Activated CD8-positive, alpha-beta memory T cell treated with anti-CD3 and anti-CD28 coated beads, Interleukin-2, amount 50 U/mL, for 4 hours (primary cell): ENCODE measurements at places on chromosomes 12 and 14.

DNA sequence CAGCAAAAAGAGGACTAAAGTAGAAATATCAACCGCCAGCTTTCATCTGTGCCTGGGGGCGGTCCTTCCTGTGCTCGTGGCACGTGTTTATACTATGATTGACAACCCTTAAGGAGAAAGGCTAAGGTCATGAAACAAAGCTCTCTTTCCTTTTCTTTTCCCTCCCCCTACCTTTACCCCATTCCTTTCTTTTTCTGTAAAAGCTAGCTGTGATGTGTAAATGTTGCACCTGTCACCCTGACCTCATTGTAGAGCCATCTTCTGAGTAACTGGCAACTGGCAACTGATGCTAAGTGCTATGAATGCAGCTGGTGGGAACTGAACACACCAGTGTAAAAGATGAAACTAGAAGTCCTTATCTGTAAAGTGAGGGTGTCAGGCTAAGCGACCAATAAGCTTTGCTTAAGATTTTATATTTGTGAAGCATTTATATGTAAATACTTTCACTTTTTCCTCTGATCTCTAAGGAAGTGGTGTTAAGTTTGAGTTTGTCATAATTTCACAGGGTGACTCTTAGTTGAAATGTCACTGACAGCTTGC lies 102.8 kb upstream of the BCAT1 start:
- peak; percentile 50 for DNase-seq

DNA sequence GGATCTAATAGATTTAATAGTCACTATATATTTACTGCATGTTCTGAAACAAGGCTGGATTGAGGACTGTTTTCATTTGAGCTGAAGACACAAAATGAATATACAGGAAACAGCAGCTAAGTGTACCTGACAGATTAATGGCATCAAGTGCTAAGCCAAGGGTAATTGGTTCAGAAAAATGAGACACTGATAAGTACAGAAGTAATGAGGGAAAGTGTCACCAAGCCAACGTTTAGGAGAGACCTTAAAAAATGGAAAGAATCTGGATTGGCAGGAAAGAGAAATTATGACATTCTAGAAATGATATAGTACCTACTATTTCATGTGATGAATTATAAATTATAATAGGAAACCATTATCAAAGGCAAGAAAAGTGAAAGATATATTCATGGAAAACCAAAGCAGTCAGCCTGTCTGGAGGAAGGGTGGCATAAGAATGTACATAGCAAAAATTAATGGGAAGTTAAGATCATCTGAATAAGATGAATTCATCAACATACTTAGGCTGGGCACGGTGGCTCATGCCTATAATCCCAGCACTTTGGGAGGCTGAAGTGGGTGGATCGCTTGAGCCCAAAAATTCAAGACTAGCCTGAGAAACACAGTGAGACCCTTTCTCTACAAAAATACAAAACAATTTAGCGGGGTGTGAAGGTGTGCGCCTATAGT lies 21.0 kb upstream of the DUSP16 start:
- DNase-seq: no peak

DNA sequence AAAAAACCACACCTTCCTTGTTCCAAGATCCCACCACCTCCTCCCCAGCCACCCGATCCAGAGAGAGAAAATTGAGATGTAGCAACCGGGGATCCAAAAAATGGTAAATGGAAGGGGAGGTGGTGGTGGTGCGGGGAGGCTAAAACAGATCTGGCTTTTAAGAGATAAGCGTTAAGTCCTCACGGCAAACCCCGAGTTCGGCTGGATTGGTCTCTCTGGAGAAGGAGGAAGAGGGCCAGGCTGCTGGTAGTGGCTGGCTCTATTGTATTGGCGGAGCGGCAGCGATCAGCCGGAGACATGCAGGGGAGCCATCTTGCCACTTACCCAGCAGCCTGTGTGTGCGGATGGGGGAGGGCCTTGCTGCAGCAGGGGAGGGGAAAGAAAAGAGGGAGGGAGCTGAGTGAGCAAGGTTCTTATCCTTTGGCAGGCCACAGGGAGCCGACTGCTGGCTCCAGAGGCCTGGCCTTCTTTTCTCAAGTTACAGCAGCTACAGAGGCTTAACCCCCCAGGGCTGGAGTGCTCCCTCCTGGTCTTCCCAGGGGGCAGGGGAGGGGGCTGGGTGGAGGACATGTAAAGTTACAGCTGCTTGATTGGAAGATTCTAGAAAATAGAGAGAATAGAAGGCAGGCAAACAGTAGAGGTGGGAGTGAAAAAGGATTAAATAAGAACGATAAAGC lies 14.1 kb upstream of the CDH24 start:
- peak; percentile 73 for DNase-seq

GRCh38 chr12:18446061-18446644 lies 184.8 kb downstream of the PIK3C2G start:
- no peak for DNase-seq

DNA sequence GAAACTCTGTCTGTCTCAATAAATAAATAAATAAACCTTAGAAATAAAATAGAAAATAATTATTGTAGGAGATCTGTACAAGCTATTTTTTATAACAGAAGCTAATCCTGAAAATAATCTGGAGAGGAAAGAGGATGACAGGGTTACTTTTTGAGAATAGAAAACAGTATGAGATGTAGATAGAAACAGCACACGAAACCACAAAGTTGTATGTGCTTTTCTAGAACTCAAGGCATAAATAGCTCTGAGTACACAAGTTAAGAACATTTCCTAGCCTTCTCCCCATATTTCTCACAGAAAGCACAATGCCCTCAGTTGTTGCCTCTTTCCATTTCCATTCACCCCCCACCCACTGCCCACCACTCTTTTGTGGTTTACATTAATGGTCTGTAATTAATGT lies 35.7 kb downstream of the SLC38A4 start:
- no peak for DNase-seq

GRCh38 chr12:58668871-58669270 lies 251.4 kb downstream of the LRIG3 start:
- no peak for DNase-seq

GRCh38 chr12:20508962-20509361 lies 140.6 kb downstream of the PDE3A start:
- no peak for DNase-seq

DNA sequence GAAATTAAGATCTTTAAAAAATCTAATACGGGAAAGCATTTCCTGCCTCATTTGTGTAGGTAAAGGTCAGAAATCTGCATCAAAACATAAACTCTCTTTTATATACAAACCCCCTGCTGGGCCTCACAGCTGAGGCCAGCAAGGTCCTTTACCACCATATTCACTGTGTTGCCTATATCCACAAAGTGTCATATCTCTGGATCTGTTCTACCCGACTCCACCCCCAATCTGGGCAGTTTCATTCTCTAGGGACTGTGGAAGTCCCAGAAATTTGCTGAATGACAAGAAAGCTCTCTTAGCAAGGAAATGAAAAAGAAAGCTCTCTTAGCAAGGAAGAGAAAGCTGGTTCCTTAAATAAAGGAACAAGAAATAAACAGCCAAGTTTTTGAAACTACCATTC lies 301.7 kb downstream of the KCNH5 start:
- DNase-seq: no peak

- DNase-seq: no peak
Observed at GRCh38 chr12:123024819-123025391, 44.4 kb downstream of the ARL6IP4 start.

DNA sequence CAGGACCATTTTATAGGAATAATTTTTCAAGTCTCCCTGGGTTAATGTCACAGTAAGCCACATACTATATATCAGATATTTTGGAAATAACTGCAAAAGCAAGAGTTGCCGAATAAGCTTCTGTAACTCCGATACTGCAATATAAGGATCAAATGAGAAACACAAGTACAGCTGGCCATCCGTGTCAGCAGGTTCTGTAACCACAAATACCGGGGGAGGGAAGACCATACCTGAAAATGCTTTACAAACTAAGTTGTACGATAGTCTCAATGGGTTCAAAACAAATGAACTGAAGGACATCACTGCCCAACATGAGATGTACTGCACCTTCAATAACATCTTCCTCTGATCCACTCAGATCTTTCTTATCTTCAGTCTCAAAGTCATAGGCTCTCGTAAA lies 1.8 kb downstream of the SYCP3 start:
- no peak for DNase-seq

DNA sequence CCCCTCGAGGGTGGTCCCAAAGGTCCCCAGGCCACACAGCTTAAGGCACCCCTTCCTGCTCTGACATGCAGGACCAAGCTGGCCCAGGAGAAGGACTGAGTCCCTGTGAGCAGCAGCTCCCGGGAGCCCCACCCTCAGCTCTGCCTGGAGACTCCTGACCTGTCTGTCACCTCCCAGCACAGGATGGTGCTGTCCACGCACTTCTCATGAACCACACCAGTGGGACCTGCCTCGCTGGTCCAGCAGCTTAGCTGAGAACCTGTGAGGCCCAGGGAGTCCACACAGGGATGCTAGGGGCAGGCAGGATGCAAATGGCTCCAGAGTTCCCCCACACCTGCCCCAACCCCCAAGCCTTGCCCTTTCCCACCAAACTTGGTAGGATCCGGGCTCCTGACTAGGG lies 27.7 kb downstream of the CCDC85C start:
- no peak for DNase-seq

- peak; percentile 29 for DNase-seq
Observed at GRCh38 chr12:121992059-121992879, 29.4 kb upstream of the BCL7A start.

DNA sequence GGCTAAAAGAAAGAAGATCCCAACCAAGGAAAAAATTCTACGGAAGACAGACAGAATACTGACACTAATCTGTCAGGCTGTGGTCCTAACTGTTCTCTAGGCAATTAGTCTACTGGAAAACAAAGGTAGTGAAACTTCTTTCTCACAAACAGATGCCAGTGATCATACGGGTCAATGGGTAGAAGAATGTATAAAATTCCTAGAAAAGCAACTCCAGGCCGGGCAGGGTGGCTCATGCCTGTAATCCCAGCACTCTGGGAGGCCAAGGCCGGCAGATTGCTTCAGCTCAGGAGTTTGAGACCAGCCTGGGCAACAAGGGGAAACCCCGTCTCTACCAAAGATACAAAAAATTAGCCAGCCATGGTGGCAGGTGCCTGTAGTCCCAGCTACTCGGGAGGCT lies 64.8 kb downstream of the HECTD4 start:
- DNase-seq: no peak

DNA sequence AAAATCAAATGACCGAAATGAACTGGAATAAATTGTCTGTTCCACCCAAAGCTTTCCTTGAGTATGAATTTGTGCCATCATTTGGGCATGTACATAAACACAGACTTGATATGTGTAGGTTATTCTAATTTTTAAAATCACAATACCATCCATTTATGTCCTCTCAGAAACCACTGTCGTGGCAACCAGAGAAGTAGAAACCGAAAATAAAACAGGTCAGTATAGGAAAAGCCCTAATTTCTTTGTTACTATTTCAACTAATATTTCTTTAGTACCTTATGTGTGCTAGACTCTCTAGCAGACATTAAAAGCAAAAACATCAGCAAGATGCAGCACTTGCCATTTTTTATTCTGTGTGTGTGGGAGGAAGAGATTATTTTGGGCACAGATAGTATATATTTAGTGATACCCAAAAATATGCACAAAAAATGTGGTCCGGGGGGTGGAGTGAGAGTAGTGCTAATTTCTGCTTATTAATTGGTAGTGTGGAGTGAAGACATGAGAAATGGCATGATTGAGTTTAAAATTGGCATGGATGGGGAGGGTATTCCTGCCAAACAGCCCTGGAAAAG lies 130.8 kb upstream of the CNTN1 start:
- no peak for DNase-seq

GRCh38 chr14:52349731-52350130 lies 35.6 kb downstream of the PTGER2 start:
- DNase-seq: no peak

- DNase-seq: no peak
Observed at GRCh38 chr12:85866986-85867776, 6.9 kb upstream of the NTS start.

DNA sequence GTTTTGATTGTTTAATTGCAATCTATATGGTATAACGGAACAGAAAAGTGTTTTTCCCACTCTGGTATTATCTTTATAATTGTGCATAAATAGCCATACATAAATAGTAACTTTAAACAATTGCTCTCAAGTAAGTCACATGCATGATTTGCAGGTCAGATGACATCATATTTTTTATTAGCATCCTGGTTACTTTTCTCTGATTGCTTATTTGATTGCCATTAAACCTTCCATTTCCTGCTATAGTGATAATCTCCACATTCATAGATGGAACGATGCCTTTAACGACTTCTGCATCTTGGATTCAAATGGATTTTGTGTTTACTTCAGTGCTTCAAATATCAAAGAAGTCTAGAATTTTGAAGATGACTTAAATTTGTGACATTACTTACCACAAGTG lies 3.5 kb upstream of the KLRK1 start:
- no peak for DNase-seq

DNA sequence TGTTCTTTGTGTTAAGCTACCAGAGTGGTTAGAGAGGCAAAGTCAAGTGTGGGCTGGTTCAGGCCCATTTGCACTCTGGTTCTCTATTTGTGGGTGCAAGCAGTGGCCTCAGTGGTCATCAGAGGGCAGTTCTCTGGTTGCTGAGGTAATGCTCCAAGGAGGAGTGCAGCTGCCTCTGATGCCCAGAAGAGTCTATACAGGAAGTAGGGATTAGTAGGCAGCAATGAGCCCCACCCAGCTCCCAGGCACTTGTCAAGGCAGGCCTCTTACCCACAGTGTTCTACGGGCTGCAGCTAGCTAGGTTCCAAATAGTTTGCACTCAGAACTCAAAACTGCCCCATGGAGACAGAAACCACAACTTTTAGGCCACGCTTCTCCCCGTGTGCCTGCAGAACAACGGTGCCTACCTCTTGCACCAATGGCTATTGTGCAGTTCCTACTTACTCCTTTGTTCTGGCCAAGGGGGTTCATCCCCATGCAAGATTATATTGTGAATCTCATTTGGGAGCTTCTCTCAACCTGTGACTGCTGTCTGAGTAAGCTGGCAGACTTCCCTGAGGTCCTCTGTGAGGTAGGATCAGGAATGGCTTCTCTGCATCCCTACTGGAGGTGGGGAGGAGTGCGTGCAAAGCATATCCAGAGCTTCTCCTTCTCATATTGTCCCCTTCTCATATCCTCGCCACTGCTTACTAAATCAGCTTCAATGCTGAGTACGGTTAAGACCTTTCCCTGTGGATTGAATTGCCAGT lies 410.3 kb upstream of the LMO3 start:
- no peak for DNase-seq

GRCh38 chr12:118212606-118213005 lies 76.7 kb downstream of the PEBP1 start:
- no peak for DNase-seq

DNA sequence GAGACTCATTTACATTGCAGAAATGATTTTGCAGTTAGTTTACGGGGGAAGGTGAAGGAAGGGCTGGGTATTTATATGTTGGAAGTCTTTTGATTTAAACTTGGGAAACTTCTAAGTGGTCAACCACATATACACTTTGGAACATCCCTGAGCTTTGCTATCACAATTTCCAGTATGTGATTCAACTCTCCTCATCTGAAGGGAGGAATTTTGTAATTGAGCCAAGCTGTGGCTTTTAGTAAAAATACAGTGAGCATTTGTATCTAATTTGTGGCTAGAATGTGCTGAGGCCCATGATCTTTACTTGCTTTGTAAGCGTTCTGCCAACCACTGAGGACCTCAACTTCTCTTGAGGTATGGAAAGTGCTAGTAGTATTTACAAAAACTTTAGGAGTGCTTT lies 235.0 kb upstream of the PDZRN4 start:
- DNase-seq: no peak

GRCh38 chr14:103294091-103294490 lies 39.9 kb upstream of the EIF5 start:
- no peak for DNase-seq
